ENCODE measurements at places on chromosomes 6 and 20.

- no peak for DNase-seq
Measured at GRCh38 chr20:44412402-44413144, 57.1 kb downstream of the HNF4A start.

GRCh38 chr6:63888416-63888815, 252.8 kb downstream of the PHF3 start:
- DNase-seq = no peak

GRCh38 chr6:26053992-26054780, 33.0 kb upstream of the HFE start:
- no peak for DNase-seq

DNA sequence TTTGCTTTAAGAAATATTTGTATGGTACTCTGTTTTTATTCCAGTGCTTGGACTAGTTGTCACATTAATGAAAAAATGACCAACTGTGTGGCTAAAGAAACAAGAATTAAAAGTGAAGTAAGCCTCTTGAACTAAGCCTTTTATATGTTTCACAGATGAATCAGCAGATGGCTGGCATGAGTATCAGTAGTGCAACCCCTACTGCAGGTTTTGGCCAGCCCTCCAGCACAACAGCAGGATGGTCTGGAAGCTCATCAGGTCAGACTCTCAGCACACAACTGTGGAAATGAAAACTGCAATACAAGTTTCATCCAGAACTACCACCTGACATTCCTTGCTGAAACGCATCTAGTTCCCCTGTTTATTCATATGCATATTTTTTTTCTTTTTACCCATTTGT, 96.8 kb downstream of the B3GAT2 start:
- DNase-seq = no peak

GRCh38 chr20:11785885-11786507, 131.7 kb upstream of the BTBD3 start:
- DNase-seq = no peak

DNA sequence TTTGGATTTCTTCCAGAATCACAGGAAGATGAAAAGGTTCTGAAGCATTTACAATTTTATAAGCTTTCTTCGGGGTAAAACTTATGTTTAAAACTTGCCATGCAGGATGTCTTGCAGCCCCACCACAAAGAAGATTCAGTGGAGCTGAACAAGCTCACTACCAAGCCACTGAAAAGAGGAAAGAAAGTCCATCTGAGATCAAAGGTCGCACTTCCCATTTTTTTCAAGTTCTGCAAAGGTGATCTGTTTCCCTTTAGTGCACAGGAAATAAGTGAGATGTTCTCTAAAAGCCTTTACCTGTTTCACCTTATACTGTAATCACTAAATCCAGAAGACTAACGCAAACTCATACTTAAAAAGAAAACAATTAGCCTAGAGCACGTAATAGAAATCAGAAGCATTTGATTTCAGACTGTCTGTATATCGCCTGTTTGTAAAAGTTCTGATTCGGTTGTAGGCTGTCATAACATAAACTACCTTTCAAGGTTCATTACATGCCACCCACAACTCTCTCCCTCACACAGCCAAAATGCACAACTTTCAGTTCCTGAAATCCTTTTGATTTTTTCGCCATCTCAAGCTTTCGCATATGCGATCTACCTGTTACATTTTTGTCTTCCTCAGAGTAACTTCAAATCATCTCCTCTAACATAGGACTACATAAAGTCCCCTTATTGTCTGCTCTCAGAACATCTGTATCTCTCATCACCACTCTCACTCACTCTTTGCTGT, 1.8 kb downstream of the ECHDC1 start:
- no peak for DNase-seq

- no peak for DNase-seq
Measured at GRCh38 chr6:3358413-3359100, 98.3 kb downstream of the SLC22A23 start.

DNA sequence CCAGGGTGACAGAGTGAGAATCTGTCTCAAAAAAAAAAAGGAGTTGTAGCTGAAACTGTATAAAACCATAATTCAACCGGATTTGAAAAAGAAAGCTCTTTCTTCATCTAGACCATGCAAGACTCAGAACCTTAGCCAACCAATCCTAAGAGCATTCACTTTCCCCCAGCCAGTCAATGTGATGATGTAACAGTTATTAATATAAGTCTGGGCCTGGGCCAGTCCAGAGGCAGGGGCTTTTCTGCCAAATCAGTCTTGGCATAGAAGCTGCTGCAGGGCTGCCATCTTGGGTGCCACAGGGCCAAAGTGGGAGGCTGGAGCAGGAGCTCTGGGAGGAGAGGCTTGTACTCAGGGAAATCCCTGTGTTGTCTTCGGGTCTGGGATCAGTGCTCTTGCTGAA, 288.4 kb downstream of the CLIC5 start:
- no peak for DNase-seq

GRCh38 chr6:36907781-36908180, 22.0 kb downstream of the C6orf89 start:
- DNase-seq = no peak

DNA sequence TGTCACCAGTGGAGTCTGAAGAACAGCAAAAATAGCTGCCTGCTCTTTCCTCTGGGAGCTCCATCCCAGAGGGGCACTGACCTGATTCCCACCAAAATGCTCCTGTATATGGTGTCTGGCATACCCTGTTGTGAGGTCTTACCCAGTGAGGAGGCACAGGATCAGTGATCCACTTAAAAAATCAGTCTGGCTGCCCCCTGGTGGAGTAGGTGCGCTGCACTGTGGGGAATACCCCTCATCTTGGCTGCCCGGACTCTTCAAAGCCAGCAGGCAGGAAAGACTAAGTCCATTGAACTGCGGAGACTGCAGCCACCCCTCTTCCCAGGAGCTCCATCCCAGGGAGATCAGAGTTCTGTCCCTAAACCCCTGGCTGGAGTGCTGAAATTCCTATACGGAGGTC, 230.9 kb upstream of the HTR1E start:
- no peak for DNase-seq

DNA sequence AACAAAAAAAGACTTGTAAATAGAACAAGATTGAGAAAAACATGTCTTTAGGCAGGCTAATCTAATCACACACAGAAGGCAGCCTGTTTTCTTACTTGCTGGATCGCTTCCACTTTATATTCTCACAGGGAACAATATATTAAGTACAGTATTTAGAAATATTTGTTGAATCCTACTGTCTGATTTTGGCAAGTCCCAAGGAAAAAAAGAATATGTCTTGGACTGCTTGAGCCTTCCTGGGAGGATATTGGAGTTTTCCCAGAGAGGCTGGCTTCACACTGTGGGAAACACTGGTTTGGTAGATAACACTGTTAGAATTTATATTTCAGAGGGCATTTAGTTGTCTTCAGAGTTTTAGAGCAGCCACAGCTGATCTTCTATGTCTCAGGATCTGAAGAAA, 229.7 kb downstream of the PRL start:
- no peak for DNase-seq

- no peak for DNase-seq
Measured at GRCh38 chr6:119147101-119148053, 68.9 kb upstream of the FAM184A start.

GRCh38 chr6:36604090-36605060, 10.2 kb downstream of the SRSF3 start:
- DNase-seq = no peak

DNA sequence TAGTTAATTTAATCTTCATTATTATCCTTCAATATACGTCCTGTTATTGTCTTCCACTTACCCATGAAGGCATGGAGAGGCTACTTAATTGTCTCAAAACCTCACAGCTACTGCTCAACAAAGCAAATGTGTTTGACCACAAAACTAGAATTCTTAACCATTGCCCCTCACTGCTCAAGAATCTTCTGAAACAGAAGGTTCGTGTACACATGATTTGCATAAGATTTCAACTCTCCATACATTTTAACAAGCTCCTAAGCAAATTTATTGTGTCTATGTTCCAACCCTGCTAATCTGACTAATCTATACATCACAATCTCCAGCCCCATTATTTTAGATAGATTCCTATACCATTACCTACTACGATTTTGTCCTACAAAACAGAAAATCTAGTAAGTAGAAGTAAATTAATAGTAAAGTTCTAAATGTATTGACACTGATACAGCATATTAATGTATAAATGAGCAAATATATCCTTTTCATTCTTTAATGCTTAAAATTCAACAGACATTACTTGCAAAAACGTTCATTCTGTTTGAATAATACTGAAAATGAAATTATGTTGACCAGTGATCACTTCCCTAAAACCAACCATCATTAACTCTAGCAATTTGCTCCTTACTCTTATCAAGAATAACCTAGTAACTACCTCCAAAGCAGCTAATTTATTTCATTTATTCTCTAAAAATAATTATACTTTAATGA, 89.7 kb upstream of the RNF217 start:
- no peak for DNase-seq

Measured in activated CD4-positive, CD25-positive, alpha-beta regulatory T cell (primary cell).